ENCODE measurements at places on chromosomes 6 and 20. TPM values are rescaled to one million over a fixed set of nuclear protein-coding genes. Genes with fewer than 3 reads are reported as not detected.

DNA sequence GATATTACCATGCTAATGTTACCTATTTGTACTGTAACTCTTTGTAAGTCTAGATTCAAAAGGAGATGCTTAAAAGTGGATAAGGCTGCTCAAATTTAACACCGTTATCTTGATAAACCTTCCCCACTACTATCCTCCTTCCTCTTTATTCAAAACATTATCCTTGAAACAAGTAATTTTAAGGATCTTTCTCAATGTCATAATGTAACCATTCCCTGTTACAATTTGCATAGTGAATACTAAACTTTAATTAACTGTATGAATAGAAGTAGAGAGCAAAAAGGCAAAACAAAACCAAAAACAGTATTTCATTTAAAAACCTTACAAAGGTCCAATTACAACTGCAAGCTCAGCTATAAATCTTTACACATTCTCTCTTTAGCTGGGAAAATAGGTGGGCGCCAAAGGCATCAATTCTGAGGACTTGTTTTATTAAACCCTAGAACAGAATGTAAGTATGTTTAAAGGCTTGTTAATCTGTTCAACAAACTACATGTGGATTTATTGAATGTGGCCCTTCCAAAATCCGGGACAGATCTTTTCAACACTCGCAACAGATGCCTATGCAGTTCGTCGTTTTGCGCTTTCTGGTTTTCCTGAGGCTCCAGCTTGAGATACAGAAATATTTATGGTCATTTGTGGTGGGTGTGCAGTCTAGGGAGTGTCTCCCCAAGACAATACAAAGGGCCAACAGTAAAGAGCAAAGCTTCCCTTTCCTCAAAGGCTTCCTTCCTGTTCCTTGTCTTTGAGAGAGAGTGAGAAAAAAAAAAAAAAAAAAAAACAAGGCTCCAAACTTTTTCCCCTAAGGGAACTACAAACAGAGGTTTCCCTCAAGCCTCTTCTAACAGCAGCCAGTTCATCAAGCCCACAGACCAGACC lies 15.1 kb downstream of the KIF13A start:
- no peak for DNase-seq

DNA sequence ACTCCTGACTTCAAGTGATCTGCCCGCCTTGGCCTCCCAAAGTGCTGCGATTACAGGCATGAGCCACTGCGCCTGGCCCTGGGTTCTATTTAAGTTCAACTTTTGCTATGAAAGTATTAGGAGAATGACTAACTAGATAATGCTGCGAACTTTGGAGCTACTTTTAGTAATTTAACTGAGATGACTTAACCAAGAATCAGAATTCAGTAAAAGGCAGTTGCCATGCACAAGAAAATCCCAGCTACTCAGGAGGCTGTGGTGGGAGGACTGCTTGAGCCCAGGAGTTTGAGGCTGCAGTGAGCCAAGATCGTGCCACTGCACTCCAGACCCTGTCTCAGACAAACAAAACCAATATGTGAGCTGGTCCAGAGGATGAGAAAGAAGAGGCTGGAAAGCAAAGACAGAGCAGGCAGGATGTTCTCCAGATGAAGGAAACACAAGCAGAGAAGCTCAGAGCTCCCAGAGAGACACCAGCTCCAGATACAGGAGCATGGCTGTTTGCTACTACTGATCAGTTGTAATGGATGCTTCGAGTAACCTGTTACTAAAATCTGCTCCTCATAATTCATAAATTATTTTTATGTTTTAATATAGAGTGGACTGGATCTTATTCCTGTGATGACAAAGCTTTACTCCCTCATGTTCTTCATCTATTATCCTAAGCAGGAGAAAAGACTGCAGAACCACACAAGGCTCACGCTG lies 23.9 kb downstream of the ZNF217 start:
- no peak for DNase-seq

- no peak for DNase-seq
These were observed 184.8 kb downstream of the HIVEP2 start for GRCh38 chr6:142760152-142760551.

The DNMT3B gene
- total RNA-seq: 8.0 TPM

GRCh38 chr6:115753446-115753845 lies 307.2 kb downstream of the FRK start:
- peak; percentile 38 for DNase-seq

DNA sequence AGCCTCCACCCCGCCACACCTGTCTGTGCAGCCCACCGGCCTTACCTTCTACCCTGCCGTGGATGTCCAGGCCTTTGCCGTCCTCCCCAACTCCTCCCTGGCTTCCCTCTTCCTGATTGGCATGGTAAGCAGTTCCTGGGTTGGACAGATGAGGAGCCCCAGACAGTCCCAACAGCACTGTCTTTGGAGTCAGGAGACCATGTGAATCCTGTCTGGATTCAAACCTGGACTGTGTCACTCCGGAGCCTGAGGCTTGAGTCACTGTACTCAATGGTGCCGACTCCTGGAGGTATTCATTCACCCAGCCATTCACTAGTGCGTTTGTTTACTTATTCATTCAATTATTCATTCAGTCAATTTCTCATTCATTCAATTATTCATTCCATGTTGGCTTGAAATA lies 20.0 kb upstream of the LBP start:
- DNase-seq: no peak

DNA sequence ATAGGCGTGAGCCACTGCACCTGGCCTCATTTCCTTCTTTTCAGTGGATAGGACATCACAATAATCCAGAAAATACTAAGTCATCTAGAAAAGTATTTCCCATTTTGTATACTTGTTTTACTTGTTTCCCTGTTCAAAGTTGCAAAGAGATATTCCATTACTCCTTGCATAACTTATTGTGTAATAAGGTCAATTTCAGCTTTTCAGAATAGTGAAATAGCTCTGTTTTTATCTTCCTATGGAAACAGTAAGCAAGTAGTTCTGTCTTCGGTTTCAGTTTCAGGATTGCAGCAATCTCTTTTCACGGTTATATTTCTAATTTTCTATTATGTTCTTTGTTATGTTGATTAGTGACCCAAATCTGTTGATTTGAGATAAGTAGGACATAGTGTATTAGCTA lies 6.0 kb downstream of the STX11 start:
- no peak for DNase-seq

GRCh38 chr20:52965380-52965779 lies 6.8 kb upstream of the TSHZ2 start:
- DNase-seq: no peak

GRCh38 chr6:94735270-94735669 lies 842.1 kb upstream of the MANEA start:
- no peak for DNase-seq

DNA sequence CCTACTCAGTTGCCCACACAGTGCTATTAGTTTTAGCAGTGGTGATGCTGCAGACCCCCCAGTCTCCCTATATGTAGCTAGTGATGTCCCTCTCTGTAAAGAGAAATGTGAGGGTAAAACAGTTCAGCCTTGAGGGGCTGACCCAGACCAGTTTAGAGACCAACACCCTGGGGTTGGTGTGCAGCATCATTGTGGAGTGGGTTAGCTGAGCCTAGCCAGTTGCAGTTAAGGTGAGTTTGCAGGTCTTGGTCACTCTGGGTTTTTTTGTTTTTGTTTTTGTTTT lies 401 bp upstream of the B3GALT4 start:
- no peak for DNase-seq

GRCh38 chr6:37486121-37486839 lies 13.4 kb downstream of the CCDC167 start:
- DNase-seq: no peak

The KCNK15 gene
- total RNA-seq: 0.20 TPM

- no peak for DNase-seq
These were observed 11.3 kb upstream of the DSN1 start for GRCh38 chr20:36784900-36785299.

DNA sequence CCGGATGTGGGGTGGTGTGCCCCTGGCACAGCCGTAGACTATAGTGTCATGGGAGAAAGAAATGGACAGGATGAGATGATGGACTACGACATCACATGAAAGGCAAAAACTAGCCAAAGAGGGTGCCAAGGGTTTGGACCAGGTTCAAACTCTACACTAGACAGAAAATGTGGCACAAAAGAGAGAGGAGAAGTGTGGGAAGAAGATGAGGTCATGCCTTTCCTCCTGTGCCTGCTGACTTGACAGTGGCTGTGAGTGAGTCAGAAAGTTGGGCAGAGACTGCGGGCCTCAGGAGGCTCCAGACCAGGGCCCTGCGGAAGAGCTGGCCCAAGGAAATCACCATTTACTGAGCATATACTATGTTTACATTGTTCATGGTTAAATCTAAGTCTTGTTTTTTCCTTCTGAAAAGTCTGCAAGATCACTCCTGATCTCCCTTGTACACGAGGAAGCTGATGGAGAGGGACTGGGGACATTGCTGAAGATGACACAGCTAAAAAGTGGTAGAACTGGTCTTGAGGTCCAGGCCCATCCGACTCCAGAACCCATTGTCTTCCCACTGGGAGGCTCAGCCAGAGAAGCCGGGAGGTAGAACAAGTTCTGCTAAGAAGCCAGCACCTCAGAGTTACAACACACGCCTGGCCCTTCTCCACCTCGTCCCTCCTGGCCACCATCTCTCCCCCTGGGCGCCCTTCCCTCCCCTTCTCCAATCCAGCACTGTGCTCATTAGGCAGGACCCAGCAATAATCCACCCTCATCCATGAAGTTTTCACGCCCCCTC lies 35.6 kb downstream of the CNKSR3 start:
- peak; percentile 41 for DNase-seq

- DNase-seq: no peak
These were observed 130.7 kb upstream of the SSTR4 start for GRCh38 chr20:22904386-22904785.

The GJA10 gene
- total RNA-seq: not detected

The CFB gene
- 22.6 TPM for total RNA-seq

The KCNB1 gene
- total RNA-seq: not detected

DNA sequence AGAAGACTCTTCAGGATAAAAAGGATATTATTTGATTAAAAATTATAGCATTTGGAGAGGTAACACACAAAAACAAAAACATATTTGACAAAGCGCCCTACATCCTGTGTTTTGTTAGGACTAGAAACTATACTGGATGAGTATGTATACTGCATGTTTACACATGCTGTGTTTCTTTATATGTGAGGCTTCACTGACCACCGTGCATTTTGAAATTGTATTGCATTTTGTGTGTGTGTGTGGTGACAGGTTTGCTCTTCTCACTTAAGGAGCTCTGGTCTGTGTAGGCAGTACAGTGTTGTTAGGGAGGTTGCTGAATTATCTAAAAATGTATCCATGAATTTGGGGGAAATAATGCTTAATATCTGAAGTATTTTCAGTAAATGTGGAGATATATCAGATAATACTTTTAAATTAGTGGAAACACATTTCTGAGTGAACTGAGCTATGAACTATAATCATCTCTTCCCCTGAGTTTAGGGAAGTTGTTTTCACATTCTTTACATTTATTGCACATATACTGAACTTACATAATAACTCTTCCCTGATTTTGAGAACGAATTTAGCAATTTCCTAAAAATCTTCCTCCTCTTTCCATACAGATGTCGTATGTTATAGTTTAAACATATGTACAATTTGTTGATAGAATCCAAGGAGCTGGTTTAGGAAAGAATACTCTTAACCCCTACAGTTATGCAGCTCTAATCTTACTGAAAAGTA lies 43.3 kb downstream of the TMEM170B start:
- DNase-seq: no peak

- no peak for DNase-seq
These were observed 268.9 kb downstream of the PTPRT start for GRCh38 chr20:42920776-42921175.

DNA sequence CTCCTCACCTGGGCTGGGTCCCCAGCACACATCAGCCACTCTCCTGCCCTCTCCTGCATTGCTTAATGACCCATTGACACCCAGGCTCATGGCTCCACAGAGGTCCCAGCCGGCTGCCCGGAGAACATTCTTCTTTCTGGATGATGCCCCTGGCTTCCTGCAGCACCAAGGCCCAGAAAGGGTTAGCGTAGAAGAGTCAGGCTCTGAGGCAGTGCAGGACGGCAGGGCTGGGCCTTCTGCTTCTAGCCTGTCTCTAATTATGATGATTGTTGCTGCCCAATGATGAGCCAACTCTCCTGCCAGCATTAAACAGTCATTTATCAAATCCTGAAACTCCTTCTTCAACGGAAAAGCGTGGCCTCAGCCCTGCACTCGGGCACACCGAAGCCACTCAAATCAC lies 66.4 kb downstream of the ZNF217 start:
- DNase-seq: no peak

The TAF4 gene
- 32.5 TPM for total RNA-seq

GRCh38 chr6:12950976-12951375 lies 234.4 kb downstream of the PHACTR1 start:
- no peak for DNase-seq

DNA sequence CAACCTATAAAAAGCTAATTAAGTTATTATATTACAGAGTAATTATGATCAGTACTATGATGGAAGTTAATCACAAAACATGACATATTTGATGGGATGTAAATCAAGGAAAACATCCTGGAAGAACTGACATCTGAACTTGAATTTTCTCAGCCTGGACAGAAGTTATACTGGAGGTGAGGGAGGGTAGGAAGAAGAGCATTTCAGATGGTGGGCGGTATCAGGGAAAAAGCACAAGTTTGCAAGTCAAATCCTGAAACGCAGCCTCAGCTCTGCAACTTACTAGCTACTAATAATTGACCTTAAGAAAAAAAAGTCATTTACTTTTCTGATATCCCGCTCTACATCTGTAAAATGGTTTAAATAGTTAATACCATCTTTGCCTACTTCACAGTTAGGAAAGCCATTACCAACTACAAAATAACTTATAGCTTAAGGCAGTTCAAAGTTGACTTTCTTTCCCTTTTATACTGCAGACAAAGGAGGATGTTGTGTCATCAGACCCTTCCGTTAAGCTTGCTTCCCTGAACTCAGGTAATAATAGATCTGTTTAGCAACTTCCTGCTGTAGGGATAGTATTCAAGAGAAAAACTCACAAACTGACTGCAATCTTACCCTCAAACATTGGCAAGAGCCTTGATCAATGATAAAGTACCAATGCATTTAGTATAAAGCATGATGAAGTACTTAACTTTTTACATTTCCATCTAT lies 21.0 kb downstream of the NOL7 start:
- no peak for DNase-seq

The NUP43 gene
- total RNA-seq: 36.2 TPM
